ENCODE measurements at places on chromosomes 5 and 9.

- DNase-seq = no peak
Observed at GRCh38 chr5:169913479-169913878, 66.8 kb downstream of the INSYN2B start.

DNA sequence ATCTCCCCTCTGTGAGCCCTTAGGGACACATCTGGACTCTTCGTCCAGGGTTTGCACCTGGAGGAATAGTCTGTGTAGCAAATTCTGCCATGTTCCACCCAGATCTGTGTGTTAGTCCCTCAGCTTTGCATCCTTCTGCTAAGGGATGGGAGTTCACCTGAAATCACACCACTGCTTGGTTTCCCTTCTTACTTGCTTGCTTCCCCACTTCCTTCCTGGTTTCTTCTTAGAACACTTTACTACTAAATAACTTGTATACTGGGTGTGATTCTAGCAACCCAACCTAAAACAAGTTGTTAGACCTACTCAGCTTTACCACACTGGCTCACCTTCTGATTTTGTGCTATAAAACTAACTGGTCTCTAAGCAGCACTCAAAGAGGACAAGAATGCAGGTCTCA, 202.6 kb upstream of the MAP3K1 start:
- DNase-seq = no peak

GRCh38 chr9:115032296-115032695, 85.7 kb downstream of the TNC start:
- DNase-seq = no peak

GRCh38 chr9:13786131-13786530, 506.6 kb upstream of the MPDZ start:
- DNase-seq = no peak

- no peak for DNase-seq
Observed at GRCh38 chr9:14889451-14889850, 20.8 kb downstream of the FREM1 start.

- no peak for DNase-seq
Observed at GRCh38 chr5:160496784-160497183, 75.1 kb downstream of the PTTG1 start.

DNA sequence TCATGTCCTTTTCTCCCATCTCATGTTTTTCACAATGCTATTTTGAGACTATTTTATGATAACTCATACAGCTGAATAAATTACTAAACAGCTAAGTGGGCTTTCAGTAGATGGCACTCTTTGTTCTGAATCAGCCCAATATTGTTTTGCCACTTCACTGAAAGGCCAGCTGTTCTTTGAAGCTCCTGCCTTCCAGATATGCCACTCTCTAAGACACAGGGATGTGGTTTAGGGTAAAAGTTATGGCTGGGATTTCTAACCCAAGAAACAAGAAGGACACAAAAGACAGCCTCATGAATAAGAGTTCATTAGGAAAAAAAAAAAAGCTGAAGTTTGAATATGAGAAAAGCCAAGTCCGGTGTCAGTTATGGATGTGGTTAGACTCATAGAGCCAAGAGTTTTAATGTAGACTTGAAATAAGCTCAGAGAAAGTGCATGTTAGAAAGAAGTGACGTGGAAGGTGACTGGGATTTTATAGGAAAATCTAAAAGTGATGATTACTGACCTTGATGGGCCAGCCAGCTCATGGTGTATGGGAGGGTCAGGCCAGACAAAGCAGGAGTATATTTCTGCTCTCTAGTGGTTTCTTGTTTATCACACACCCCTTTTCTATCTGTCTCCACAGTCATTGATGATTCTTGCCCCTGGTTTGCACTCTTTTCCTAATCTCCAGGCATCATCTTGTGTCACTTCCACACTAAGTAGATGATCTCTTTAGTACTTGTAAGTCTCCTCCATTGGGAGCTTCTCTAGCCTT, 488.5 kb downstream of the NR2F1-AS1 start:
- no peak for DNase-seq

DNA sequence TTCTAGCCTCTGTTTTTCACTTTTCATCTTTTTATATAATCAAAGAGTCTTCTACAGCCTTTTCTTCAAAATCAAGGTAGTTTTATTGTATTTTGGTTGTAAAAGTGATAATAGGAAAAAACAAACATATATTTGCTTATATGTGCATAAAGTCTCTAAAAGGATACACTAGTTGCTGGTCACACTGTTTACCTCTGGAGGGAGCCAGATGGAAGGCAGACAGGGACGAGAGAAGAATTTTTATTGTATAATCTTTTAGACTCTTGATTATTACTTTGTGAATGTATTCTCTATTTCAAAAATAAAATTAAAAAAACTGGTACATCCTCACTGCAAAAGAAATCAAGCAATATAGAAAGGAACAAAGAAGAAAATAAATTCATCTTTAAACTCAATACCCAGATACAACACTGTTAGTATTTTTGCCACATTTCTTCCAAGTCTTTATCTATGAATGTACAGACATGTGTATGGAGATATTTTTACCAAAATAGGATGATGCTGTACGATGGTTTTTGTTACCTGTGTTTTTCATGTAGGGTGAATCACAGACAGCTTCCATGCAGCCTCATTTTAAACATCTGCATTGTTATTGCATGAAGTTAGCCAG, 6.1 kb upstream of the RNF183 start:
- DNase-seq = no peak

DNA sequence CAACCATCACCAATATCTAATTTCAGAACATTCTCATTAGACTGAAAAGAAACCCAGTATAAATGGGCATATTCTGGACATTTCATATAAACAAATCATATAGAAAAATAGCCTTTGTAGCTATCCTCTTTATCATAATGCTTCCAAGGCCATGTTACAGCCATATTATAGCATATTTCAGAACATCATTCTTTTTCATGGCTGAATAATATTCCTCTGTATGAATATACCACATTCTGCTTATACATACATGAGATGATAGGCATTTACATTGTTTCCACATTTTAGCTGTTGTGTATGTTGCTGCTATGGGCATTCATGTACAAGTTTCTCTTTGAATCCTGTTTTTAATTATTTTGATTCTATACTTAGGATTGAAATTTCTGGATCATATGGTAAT, 167.0 kb downstream of the FBXL17 start:
- no peak for DNase-seq

DNA sequence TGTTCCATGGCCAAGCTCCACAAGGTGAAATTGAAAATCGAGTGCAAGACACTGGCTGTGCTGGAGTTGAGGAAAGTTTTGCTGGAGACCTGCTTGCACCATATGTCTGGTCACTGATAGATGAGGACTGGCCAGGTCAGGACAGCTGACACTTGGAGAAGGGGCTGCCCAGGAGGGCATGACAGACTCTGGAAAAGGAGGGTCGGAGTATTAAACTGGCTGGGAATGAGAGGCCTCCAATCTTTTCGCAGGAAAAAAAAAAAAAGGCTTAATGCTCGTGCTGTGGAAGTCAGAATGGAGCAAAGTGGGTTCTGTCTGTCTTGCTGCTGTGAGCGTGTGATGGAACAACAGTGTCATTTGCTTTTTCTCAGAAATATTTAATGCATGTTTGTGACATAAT, 5.5 kb downstream of the TENT4A start:
- no peak for DNase-seq

- DNase-seq = no peak
Observed at GRCh38 chr9:86405926-86406325, 51.7 kb upstream of the TUT7 start.

DNA sequence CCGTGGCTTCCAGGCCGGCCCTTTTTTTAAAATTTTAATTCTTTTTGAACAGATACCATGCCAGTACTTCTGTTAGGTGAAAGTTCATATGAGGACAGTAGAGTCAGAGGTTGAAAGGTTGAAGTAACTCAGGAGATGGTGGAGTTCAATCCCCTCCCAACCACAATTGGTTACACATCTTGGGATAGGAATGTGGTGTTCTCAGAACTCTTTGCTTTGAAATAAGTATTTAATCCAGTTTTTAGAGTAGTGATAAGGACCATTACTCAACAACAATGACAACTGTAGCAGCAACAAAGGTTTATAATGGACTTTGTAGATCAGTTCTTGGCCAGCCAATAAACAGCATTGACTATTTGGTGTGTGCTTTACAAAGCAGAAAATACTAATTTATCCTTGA, 116.0 kb downstream of the ARHGAP26 start:
- DNase-seq = no peak

- DNase-seq = no peak
Observed at GRCh38 chr9:82495884-82496777, 507.6 kb downstream of the SPATA31D1 start.

- no peak for DNase-seq
Observed at GRCh38 chr5:80116465-80116864, 81.3 kb downstream of the THBS4 start.

- no peak for DNase-seq
Observed at GRCh38 chr9:85264695-85265094, 477.1 kb downstream of the AGTPBP1 start.

DNA sequence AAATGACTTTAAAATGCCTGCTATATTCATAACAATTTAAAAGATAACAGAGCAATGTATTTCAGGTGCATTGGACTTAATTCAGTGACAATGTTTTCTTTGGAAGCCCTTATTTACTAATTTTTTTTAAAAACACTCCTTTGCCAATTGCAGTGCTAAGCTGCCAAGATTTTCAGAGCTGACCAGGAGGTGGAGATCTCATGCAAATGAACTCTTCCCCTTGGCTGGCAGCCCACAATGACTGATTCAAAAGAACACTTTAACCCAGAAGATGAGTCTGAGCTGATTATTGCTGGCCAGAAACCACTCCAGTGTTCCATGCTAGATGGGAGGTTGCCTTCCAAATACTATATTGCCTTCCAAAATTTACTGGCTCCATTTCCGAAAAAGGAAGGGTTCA, 128.3 kb upstream of the CCNH start:
- DNase-seq = peak; percentile 32

DNA sequence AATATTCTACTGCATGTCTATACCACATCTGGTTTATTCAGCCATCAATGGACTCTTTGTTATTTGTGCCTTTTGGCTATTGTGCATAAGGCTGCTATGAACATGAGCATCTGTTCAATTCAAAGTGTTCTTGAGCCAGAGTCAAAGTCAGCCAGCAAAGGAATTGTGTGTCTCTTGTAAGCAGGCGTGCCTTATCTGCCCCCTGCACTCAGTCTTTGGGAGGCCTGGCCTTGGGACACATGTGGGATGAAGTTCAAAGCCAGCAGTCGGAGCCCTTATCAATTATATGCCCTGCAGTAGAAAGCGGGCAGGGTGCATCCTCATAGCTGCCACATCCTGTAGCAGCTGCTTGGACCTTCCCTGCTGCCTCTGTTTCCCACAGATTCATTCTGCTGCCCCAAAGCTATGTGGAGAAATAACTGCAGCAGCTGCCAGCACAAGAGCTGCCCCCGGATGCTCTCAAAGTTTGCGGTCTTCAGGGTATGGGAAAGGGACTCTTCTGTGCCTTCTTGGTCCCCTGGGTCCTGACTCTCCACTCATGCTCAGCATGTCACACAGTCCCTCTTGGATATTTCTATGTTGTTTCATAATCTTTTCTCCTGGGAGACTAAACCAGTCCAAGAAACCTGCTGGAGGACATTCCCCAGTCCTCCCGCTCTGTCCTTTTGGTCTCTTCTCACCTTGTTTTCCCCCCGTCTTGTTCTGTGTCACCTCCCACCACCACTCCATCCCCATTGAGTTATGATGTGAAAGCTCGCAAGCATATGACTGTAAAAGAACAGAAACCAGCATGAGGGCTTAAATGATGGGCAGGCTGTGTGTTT, 35.9 kb downstream of the STOM start:
- no peak for DNase-seq

DNA sequence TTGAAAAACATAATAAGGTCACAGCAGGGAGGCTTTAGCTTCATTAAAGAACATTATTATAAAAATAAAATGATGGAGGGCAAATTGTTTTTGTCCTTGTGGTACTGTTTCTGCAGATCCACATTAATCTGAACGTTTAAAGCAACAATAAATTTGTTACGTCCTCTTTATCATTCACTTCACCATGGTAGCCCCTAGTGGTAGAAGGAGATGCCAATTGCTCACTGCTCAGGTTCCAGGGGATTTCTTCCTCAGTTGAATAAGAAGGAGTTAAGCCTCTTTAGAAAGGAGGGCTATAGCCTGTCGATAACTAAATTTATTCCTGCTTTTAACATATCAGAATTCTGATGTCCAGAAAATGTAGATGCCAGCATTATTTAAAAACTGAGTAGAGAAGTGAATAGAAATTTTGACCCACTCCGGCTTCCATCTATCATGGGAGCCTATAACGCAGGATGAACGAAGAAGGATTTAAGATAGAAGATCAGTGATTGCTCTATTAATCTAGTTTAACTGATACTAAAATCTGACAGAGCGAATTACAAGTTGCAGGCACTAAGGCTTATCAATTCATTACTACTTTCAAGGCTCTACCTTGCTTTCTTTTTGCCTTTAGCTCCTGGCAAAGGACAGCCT, 692.3 kb downstream of the PTPRD start:
- no peak for DNase-seq

GRCh38 chr9:90420211-90420610, 222.4 kb downstream of the DIRAS2 start:
- no peak for DNase-seq

- no peak for DNase-seq
Observed at GRCh38 chr5:149240354-149240998, 31.2 kb upstream of the AFAP1L1 start.

Measured in substantia nigra (tissue), 51 donors.